GM23248 (cell line): ENCODE measurements at places on chromosomes 16 and 17. TPM values are rescaled to one million over a fixed set of nuclear protein-coding genes. Genes with fewer than 3 reads are reported as not detected.

Gene KRT32
- not detected in 2 replicates for total RNA-seq

Gene CNTD1
- total RNA-seq, result not detected in 2 replicates

GRCh38 chr17:27949304-27949703 lies 56.1 kb upstream of the LYRM9 start:
- no peak for DNase-seq

- DNase-seq, result peak; percentile 96
Measured at GRCh38 chr16:14486520-14487303, 143.3 kb downstream of the PARN start.

GRCh38 chr16:16033208-16033717 lies 83.8 kb downstream of the ABCC1 start:
- no peak for DNase-seq

DNA sequence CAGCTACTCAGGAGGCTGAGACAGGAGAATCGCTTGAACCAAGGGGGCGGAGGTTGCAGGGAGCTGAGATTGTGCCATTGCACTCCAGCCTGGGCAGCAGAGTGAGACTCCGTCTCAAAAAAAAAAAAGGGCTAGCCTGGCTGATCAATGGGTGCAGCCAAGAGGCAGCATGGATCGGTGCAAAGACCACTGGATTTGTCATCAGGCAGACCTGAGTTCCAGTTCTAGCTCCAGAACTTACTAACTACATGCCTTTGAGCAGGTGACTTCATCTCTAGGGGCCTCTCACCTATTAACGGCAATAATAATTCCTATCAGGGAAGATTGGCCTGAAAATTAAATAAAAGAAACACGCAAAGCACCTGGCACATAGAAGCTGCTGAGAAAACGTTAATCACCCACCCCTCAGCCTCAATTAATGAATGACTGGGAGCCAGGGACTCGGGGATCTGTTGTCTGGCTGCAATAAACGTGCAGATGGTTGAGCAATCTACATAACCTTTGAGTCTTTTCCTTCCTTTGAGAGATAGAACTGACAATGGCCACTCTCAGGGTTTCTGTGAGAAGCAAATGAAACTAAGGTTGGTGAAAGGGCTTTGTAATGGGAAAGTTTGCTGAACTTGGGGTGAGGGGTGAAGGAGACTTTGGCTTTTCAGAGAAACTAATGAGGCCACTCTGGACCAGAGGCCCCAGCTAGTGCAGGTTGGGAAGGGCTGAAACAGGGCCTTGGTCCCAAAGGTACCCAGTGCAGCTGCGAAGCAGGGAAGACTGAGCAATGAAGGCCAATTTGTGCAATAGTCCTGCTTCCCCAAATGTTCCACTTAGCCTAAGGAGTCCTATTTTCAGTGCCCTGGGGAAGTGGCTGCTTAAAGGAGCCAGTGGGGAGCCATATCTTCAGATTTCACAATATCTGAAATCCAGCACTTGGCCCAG lies 7.6 kb downstream of the SEZ6L2 start:
- no peak for DNase-seq
